Fibroblast of the aortic adventitia (primary cell): ENCODE measurements at places on chromosomes 3 and 15. TPM values are rescaled to one million over a fixed set of nuclear protein-coding genes. Genes with fewer than 3 reads are reported as not detected.

DNA sequence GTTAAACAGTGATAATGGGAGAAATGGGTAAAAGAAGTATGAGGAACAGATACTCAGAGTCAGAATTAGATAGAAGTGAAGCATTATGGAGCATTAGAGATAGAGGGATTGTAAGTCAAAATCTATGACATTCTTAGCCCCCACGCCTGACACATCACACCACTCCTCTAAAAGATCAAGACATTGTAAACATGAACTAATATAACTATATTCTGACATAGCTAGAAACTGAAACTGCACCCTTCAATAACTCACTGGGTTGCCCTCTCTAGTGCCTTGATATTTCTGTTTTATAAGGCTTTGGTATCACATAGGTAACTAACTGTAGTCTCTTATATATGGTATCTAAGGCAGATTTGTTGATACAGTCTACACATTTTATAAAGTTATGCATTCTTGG is 684.3 kb upstream of the DPPA4 start:
- DNase-seq, result no peak

- DNase-seq, result no peak
Observed at GRCh38 chr3:194383276-194383940, 13.9 kb upstream of the LRRC15 start.

GRCh38 chr3:33132019-33132360 is 18.2 kb downstream of the CRTAP start:
- no peak for DNase-seq

DNA sequence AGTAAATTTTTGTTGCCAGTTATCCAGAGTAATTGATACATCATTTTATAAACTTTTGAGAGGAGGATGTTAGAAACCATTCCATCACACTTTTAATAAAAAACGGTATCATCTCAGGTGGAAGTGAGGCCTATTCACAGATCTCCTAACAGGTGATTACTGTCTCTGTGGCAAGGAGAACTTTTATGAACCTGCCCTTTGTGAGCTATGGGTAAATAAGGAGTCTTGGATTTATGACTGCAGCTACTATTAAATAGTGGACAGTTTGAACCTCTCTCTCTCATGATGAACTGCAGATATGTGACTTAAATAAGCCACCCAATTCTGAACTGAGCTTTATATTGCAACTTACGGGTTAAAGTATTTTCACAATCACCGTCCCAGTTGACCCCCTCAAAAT is 45.7 kb downstream of the ZFAND6 start:
- no peak for DNase-seq

DNA sequence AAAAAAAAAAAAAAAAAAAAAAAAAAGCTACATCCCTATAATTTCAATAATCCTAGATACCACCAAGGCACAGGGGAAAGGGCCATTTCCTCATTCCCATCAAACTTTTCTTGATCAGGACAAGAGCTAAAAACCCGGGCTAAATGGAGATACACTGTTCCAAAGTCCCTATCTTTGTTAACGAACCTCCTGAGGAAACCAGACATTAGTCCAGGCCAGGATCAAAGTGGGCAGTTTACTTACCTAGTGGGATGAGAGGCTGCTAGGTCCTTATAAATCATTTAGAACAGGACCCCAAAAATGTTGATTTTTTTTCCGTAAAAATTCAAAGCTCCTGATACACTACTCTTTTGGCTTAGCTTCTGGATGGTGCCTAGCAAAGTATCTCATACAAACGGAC is 35.6 kb downstream of the UBR1 start:
- no peak for DNase-seq

FNDC3B gene
- 53.0 and 139 TPM in 2 replicates for total RNA-seq

C2CD4A gene
- total RNA-seq, result not detected in 2 replicates

CACNA1D gene
- 0.33 and 1.9 TPM in 2 replicates for total RNA-seq

ATP10A gene
- total RNA-seq, result 4.4 and 5.8 TPM in 2 replicates
